SHP77 treated with DMSO at 0.1 percent for 48 hours (cell line): ENCODE measurements at places on chromosomes 4 and X.

- DNase-seq: no peak
Observed at GRCh38 chrX:40007131-40007755, 90.5 kb downstream of the BCOR start.

DNA sequence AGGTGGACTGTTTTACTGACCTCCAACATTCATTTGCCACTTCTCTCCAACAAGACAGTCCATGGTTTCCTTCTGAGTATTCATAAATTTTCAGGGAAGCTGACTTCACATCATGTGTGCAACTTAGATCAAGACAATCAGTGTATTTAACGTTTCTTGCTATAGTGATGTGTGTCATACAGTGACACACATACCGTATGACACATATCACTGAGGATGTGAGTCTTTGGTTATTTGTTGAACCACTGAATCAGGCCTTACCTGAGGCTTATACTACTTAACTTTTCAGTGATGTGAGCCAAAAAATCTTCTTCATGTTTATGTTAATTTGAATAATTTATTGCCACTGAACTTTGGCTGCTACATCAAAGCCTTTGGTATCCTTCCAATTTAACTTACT lies 166.8 kb downstream of the BMPR1B start:
- DNase-seq: no peak

- no peak for DNase-seq
Observed at GRCh38 chr4:99979872-99980271, 29.8 kb upstream of the H2AZ1 start.

- no peak for DNase-seq
Observed at GRCh38 chr4:186757696-186758355, 34.2 kb upstream of the FAT1 start.

DNA sequence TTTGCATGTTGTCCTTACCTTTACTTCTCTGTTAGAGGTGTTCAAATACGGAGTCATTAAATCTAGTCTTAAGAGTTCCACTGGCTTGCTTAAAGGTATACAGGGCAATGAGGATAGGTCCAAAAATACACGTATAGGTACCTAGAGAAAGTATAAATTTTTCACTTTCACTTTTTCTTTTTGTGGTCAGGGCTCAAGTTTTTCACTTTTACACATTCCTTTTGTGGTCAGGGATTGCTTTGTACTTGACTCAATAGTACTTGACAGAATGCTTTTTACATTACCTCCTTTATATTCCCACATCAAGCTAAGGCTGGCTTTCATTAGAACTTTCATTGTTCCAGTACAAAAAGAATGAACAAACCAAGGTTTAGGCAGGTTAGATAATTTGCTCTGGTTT lies 21.7 kb downstream of the TMEM184C start:
- DNase-seq: no peak

GRCh38 chr4:85968945-85969819 lies 390.7 kb downstream of the MAPK10 start:
- peak; percentile 19 for DNase-seq

DNA sequence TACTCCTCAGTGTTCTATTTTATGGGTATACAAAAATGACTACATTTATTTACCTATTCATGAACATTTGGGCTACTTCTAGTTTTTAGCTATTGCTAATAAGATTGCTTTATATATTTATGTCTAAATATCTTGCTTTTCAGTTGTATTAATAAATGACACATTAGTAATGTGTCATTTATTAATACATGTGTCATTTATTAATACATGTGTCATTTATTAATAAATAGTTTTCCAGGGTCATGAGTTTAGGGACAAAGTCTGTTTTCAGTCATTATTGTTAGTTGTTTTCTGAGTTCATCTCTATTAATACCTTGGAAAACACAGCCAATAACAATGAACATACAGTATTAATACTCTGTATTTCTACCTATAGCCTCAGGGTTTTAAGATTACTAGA lies 1630.7 kb upstream of the IGFBP7 start:
- no peak for DNase-seq

DNA sequence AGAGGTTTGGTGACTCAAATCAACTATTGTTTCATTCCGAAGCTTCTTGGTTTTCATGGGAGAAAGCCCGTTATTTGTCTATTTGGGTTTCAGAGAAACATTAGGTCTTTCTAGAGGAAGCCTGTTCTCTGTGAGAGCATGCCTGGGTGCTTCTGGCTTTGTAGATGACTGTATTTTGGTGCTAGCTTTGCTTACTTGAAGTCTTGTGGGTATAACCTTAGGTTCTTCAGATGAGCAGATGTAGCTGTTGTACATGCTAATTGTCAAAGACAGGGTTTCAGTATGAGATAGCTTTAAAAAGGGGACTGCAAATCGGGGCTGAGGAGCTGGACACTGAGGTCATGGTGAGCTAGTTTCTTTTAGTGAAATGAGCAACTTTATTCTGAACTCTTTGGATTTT lies 7.9 kb upstream of the STOX2 start:
- no peak for DNase-seq

DNA sequence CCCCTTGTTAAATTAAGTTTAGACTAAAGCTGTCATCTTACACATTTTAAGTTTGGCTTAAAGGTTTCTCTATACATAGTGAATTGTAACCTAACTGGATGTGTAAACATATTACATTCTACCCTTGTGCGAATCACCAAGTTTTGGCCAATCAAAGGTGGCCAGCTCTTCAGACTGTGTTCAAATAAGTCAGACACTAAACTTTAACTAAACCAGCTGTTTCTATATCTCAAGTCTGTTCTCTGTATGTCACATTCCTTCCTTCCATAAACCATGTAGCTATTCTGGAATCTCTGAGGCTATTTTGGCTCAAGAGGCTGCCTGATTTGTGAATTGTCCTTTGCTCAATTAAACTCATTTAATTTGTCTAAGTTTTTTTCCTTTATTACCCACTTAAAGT lies 6.7 kb downstream of the SULT1B1 start:
- no peak for DNase-seq

GRCh38 chr4:169251291-169252235 lies 19.2 kb downstream of the SH3RF1 start:
- no peak for DNase-seq

GRCh38 chrX:103882999-103883398 lies 50.9 kb upstream of the RAB9B start:
- DNase-seq: no peak

GRCh38 chr4:87962398-87963146 lies 12.9 kb upstream of the SPP1 start:
- DNase-seq: no peak

DNA sequence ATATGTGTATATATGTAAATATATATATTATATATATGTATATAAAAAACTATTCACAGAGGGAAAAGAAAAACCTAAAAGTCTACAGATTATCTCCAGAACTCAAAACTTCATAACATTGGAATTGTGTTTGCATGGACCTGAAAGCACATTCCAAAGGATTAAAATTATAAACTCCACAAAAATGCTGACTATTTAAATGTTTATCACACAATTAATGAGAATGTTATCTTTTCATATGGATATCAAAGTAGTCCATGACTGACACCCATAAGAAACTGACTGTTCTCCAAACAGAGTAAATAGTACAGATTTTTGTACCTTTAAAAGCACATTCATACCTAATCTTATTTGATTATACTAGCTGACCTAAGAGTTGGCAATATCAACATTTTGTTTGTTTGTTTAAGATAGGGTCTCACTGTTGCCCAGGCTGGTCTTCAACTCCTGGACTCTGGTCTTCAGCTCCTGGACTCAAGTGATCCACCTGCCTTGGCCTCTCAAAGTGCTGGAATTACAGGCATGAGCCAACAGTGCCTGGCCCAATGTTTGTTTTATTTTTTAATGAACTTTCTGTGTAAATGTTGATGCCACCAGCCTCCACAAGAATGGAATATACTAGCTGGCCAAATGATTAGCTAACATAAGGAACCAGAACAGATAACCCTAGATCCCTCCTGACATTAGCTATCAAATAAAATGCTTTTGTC lies 50.0 kb downstream of the SLC39A8 start:
- DNase-seq: no peak

- DNase-seq: no peak
Observed at GRCh38 chr4:122577808-122578781, 42.8 kb downstream of the IL21 start.

DNA sequence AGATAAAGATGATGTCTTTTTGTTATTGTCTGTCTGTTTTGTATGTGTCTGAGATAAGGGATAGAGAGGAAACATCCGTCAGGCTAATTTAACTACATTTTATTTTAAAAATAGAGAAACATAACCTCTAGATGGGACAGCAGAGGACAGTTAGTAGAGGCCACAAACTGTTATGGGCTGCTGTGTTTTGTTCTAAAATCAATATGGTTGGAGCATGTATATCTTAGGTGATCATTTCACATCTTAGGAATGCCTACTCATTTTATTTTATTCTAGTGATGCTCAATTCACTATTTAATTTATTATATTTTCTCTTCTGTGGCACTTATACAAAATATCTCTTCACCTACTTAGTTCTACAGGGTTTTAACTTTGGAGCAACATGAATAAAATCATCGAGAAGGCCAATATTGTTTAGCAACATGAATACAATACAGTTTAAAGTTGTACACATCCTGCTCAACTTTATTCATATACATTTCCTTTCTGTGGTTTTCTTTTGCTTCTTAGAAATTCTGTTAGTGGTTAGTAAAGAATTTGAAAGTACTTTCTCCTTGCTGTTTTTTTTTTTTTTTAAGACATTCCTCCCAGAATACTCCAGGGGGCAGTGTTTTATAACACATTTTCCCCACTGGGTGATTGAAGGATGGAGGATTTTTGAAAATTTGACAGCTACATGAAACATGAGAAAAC lies 392.9 kb downstream of the UNC5C start:
- DNase-seq: no peak

DNA sequence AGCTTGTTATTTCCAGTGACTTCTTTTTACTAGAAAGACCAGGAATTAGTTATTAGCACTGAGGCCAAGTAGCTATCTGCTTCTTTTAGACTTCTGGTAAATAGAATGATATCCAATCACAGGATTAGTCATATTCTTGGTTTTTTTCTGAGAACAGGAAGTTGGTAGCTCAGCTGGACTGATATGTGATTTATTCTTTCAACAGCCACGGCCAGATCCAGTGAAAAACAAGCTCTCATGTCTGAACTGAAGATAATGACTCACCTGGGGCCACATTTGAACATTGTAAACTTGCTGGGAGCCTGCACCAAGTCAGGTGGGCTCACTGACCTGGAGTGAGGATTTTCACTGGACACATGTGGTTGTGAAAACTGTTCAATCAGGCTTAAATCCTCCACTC lies 48.6 kb downstream of the PDGFRA start:
- no peak for DNase-seq

DNA sequence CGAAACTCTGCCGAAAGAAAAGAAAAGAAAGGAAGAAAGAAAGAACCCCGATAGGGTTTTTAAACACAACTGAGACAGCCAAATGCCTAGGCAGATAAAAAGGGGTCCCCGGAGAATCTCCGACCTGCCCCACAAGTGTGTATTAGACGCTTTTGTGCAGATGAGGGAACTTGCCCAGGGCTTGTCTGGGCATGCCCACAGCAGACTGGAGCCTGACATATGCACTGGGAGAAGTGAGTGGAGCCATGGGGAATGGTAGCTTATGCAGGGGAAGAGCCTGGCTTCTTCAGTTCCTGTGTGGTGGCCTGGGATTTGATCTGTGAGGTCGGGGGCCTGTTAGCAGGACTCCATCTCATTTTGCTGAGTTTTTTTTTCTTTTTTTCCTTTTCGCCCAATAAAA lies 199.0 kb downstream of the GPC3 start:
- DNase-seq: no peak

DNA sequence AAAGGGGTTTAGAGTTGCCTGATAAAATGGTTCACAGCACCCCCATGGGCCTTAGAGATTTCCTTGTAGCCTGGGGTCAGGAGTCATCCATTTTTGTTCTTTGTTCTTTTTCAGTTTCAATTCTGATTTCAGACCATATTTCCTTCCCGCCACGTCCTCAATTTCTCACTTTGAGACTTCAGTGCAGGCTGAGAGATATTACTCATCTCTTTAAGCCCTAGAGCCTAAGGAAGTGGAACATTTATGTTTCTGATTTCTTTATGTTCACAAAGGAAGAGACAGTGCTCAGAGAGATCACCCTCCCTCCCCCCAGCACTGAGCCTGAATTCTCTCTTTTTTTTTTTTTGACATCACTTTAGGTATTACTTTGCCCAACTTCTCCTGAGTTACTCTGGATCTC lies 56.3 kb downstream of the MSN start:
- DNase-seq: no peak

DNA sequence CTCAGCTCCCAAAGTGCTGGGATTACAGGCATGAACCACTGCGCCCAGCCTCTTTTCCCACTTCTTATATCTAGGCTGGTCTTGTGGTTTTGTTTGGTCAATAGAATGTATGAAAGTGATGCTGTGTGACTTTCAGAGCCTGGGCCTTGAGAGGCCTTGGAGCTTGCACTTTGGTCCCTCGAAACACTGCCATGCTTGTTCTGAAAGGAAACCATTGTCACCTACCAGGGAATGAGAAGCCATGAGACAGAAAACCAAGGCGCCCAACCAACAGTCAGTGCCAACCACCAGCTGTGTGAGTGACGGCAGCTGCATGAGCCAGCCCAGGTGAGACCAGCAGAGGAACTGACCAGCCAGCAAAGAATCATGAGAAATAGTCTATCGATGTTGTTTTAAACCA lies 57.4 kb downstream of the SCD5 start:
- DNase-seq: no peak

DNA sequence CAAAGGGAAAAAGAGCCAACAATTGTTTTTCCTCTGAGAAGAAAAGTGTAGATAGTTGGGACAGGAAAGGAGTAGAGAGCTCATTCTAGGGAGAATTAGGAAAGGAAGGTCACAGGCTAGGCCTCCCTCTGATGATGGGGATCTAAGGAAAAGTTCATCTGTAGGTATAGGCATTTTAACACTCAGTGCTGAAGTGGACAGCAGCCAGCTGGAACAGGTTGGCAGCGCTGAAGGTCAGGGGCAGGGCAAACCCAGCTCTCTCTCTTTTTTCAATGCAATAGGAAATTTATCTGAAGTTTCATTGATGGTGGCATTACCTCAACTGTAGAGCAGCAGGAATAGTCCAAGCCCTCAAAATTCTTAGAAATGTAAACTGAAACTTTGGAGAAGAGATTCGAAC lies 98.5 kb upstream of the ETNPPL start:
- no peak for DNase-seq

- DNase-seq: no peak
Observed at GRCh38 chr4:189305500-189305899, 635.2 kb upstream of the FRG1 start.

- no peak for DNase-seq
Observed at GRCh38 chr4:100739426-100739825, 221.6 kb upstream of the EMCN start.

DNA sequence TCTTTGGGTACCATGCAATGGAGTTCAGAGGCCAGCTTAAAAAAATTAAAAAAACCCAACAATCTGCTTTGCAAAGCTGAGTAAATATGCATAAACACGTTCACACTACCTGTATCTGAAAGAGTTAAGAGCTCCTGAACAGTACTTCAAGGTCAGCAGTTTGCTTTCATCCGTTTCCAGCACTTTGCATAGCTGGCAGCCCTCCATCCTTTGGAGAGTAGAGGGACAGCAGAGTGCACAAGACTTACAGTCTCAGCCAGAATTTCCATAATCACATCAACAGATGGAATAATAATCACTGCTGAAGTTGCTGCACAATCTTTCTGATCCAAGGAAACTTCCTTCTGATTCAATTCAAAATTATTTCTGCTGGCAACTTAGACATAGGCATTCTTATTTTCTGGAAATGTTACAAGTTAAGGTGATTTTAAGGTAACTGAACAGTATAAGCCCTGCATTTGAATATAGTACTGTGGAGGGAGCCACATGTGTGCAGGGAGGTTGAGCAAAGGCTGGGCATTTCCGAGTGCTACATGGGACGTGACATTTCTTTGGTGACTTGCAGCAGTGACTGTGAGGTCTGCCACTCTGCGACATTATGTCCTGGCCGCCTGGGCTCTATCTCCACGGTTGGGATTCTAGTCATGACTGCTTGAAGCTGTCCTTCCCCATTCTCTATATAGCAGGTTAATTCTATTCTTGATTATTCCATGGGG lies 73.5 kb upstream of the EMCN start:
- DNase-seq: no peak
